ENCODE measurements at places on chromosomes 16 and 17.

- no peak for DNase-seq
Measured at GRCh38 chr17:2391597-2392251, 9.1 kb downstream of the MNT start.

GRCh38 chr16:64144617-64145016 is 977.2 kb downstream of the CDH11 start:
- DNase-seq, result no peak

- no peak for DNase-seq
Measured at GRCh38 chr16:12304861-12305596, 328.5 kb downstream of the SNX29 start.

DNA sequence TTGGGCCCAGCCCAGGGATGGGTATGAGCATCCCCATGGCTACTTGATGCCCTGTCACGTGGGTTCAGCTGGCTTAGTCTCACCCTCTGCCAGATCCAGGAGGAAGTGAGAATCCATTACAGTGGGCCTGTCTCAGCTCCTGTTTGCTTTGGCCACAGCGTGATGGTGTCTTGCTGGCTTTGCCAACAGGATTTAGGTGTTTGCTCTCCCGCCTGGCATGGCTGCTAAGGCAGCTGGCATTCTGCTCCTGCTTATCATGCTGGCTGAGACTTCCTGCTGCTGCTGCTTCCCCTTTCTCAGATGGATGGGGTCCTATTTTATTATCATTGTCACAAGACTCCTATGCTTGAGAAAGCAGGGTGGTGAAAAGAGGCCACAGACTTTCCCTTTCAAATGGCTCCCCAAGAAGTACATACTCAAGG is 28.3 kb upstream of the HOXB13 start:
- DNase-seq, result no peak

DNA sequence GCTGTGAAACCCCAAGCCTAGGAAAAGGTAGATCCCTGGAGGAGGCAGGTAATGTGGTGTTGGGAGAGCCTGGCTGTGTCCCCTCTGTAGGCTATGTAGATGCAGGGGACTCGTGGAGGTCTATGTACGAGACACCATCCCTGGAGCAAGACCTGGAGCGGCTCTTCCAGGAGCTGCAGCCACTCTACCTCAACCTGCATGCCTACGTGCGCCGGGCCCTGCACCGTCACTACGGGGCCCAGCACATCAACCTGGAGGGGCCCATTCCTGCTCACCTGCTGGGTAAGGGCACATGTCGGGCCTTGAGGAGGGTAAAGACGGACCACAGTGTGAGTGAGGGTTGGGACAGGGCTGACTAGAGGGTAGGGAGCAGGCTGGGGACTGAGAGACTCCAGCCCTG is 12.0 kb downstream of the ACE start:
- DNase-seq, result no peak

GRCh38 chr17:39166437-39167335 is 725 bp upstream of the ARL5C start:
- no peak for DNase-seq

- no peak for DNase-seq
Measured at GRCh38 chr16:54370278-54371040, 83.9 kb upstream of the IRX3 start.

DNA sequence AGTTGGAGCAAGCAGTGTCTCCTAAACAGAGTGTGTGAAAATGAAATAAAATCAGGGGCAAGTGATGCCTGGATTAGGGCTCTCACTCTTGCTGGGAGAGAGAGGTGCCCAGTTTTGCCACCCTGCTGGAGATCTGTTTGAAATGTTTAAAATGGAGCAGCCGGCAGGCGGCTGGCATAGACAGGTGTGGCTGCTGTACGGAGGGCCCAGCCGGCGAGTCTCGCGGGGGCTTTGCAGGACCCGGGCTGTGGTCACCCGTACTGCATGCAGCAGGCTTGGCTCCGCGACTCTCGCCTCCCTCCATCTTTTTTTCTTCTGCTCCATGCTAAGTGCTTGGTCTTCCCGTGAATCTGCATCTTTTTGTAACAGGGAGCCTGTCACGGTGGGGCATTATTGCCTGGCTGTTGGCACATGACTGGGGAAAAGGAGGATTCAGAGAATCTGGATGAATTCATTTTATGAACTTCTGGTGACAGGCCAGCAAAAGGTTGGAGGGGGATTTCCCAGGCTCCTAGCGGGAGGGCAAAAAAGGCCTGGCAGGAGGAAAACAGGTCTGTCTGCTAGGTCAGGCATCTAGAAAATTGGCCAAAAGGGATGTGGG is 1.8 kb downstream of the ZNRF1 start:
- DNase-seq, result no peak

GRCh38 chr16:63578791-63579190 is 1542.6 kb upstream of the CDH8 start:
- DNase-seq, result no peak

DNA sequence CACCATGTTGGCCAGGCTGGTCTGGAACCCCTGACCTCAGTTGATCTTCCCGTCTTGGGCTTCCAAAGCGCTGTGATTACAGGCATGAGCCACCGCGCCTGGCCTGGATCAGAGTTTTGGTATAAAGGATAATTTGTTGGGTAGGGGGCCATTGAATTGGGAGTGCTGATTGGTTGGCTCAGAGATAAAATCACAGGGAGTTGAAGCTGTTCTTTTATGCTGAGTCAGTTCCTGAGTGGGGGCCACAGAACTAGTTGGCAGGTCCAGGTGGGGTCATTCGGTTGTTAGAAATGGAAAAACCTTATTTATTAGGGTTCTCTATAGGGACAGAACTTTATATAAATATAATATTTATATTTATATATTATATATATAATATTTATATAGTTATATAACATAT is 147.1 kb downstream of the SSH2 start:
- no peak for DNase-seq

- no peak for DNase-seq
Measured at GRCh38 chr16:52709306-52709705, 162.4 kb upstream of the TOX3 start.

DNA sequence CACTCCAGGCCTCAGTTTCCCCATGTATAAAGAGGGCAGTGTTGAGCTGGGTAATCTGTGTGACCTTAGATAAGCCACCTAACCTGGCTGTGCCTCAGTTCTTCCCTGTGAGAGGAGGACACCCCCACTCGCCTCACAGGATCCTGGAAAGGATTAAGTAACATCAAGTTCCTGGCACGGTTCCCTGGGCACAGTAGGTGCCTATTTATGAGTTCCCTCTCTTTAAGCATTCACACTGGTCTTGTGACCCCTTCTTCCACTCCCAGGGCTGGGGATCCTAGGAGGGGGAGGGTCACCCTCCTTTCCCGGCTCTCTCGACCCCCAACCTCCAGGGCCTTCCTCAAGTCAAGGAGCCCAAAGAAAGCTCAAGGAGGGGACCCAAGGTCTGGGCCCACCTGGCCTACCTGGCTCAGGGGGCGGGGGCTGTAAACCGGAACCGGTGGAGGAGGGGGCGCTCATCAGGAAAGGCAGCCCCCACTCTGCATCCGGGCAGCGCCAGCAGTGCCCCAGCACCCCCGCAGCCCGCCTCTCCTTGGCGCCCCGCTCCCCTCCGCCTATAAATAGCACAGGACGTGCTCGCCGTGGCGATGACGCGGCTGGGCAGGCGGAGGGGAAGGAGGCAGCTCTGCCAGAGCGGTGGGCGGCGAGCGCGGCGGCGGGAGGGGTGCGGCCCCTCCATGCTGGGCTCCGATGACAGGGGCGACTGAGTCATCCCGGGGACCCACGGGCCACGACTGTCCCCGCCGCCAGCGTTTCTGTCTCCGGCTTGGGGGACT is 9.4 kb downstream of the RPL19 start:
- DNase-seq, result peak; percentile 62

DNA sequence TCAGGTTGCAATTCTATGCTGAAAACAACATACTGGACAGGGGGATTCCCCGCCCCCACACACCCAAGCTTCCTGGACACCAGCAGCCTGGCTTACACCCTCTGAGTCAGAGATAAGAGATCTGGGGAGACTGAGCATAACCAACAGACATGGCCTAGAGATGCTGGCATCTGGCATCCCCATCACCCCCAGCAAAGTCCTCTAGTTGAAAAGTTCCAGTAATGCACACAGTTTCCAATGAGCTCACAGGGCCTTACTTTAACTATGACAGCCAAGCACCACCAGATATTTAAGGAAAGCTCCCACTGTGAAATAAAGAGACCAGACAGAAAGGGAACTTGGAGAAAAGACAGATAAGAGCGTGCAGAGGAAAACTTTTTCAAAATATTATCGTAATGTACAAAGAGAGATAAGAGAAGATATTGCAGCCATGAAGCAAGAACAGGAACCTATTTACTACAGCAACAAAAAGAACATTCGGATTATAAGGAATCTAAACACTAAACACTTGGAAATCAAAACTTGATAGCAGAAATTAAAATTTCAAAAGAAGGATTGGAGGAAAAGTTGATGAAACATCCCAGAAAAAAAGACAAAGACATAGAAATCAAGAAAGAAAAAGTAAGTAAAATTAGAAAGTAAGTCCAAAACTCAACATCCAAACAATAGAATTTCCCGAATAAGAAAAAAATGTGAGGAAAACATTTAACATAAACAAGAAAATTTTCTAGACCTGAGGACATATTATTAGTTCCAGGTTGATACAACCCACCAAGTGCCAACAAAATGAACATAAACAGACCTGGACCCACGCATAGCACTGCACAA is 17.2 kb upstream of the ALOX15 start:
- no peak for DNase-seq

DNA sequence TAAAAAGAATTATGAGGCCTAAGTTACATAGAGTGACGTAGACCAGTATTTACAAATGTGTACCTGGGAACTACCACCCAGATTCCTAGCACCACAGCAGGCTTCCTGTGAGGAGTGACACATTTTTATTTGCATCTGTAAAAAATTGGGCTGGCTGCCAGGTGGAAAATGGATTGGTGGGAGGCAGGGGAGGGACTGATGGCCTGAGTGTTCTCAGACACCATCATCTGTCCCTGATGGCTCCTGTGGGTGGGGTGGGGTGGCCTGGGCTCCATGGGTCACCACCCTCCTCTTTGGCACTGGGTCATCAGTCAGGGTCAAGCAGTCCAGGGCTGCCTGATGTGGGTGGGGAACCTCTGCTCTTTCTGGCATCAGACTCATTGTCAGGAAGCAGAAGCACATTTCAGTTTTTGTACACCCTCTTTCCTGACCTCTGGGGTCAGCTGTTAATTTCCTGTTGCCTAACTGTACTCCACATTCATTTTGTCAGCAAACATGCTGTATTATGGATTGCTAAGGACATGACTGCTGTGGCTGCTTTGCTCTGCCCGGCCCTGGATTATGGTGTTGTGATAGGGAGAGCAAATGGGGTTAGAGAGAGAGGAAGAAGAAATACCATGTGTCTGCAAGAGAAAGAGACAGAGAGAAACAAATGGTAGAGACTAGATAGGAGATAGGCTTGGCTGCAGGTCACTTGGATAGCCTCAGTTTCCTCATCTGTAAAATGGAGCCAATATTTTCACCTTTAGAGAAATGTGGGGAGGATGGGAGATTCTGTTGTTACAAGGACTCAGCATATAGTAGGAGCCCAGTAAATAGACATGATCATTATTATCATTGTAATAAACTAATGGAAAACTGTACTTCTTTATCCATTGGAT is 11.6 kb upstream of the MFAP4 start:
- DNase-seq, result no peak

DNA sequence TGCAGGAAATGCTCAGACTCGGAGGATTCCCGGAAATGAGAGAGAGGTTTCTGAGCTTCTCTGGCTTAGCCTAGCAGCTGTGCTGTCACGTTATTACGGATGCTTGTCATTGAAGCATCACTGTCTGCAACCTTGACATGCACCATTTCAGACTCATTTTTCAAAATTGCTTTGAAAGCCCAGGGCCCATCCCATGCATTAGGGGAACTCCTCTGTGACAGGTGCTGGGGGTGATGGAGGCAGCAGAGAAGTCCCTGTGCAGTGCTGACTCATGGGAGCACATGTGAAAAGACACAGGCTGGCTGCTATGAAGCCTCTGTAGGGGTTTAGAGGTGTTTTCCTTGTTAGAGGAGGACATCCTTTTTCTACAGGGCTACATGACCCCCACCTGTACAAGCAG is 214.0 kb upstream of the MPHOSPH6 start:
- no peak for DNase-seq

- no peak for DNase-seq
Measured at GRCh38 chr17:73641826-73642600, 2.2 kb downstream of the SDK2 start.

DNA sequence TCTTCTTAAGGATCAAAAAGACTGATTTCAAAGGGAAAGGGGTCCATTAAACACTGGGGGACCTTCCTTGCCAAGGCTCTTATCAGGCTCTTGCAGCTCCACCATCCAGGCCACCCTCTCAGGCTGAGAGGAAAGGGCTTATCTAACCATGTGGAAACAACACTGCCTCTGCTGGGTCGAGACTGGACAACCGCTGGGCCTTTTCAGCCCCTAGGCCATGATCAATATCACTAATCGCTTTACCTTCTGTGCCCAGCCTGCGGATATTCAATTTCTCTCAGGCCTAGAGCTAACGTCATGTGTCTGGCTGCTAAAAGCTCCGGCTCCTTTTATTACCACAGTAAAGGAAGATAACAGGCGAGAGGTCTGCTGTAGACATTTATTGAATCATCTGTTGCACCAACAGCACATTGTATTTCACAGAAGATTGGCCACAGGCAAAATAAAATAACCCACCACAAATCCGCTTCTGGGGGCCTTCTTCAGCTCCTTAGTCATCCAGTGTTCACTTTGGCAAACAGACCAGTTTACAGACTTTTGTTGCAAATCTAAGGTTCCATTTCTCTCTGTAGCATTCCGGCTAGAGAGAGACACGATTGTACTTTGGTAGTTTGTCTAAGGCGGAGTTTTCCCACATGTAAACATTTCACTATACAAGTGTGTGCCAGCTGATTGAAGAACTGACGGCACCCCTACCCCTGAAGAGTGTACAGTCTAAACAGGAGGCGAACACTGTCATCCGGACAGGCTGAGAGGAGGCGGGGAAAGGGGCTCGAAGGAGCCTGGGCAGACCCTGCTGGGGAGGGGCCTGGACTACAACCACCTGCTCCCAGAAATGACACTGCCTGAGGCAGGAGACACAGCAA is 13.9 kb downstream of the CYB561 start:
- no peak for DNase-seq

DNA sequence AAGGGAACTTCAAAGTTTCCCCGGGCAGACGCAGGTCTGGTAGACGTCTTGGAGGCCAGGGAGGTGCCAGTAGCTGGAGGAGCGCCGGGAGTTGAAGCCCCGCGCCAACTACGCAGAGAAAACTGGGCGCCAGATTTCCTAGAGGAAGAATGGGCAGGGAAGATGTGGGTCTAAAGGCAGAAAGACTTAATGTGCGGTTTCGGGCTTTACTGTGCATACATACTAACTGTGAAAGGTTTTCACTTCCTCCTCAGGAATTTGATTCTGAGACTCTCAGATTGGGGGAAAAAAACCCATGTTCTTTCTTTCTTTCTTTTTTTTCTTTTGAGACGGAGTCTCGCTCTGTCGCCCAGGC is 331 bp upstream of the ZNF287 start:
- no peak for DNase-seq

Measured in activated CD4-positive, alpha-beta T cell treated with anti-CD3 and anti-CD28 coated beads, Interleukin-2, amount 10 ng/mL, durations not matched to agents 7 days and 5 days (primary cell).